ENCODE measurements at places on chromosomes 7 and 10.

- no peak for DNase-seq
Measured at GRCh38 chr10:30581779-30582380, 47.7 kb downstream of the LYZL2 start.

- DNase-seq = no peak
Measured at GRCh38 chr10:132836248-132836831, 50.4 kb upstream of the NKX6-2 start.

DNA sequence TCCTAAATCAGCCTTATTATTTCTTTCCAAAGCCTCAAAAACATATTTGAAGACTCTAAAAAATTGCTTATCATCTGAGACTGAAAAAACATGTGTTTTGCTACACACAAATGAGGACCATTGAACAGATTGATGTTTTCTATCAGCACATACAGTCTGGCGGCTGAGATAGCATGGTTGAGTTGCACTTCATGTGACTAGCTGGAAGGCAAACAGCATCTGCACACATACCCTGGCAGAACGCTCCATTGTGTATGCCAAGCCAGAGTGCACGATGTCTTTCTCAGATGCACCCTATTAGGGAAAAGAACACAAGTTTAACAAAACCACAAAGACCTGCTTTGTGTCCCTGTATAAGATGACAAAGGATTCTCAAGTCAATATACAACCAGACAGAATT lies 33.0 kb downstream of the FAM25A start:
- DNase-seq = no peak

DNA sequence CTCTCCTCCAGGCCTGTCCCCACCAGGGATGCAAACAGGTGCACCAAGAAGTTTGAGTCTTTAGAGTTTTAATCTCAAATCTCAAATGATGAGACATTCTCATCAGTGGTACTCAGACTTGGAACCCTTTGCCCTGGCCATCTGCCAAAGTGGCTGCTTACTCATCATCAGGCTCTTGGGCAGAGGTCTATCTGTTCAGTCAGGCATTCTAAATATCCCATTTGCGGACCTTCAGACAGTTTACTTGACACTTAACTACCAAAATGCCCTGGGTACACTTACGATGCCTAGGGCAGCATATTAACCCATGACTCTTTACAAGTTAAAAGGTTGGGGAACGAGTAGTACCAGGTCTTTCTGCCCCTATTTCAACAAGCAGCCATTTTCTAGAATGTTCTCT lies 61.2 kb upstream of the YAE1 start:
- DNase-seq = peak; percentile 47

- no peak for DNase-seq
Measured at GRCh38 chr10:103602028-103602851, 108.7 kb downstream of the NEURL1 start.

DNA sequence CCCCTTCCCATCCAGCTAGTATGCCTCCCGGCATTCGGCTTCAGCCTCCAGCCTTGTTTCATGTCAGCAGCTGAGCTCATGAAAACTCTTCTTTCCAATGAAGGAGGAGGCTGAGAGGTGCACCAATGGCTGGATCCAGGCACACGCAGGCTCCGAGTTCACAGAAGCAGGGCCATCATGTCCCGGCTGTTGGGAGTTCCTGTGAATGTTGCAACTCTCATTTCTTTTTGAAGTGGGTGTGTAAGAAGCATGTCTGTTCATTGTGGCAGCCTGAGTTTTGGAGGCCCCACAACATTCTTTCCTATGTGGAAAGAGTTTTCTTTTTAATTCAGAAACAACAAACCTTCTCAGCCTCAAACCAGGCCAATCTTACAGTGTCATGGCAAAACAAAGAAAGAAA lies 89.7 kb downstream of the PTPRE start:
- no peak for DNase-seq

DNA sequence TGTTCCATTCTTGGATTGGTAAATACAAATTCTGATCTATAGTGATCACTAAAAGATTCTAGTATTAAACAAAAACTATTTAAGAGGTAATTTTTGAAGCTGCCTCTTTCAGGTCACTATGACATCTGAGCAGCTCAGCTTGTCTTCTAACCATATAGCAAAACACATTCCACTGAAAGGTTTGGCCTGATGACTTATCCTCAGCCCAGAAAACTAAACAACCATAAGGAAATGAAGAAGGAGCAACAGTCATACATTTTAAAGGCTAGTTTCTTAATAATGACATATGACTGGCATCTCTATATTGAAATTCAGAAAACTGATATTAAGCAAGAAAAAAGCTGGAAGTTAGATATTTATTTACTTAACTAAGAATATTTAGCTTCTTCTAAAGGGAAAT lies 24.6 kb downstream of the NT5C2 start:
- no peak for DNase-seq

DNA sequence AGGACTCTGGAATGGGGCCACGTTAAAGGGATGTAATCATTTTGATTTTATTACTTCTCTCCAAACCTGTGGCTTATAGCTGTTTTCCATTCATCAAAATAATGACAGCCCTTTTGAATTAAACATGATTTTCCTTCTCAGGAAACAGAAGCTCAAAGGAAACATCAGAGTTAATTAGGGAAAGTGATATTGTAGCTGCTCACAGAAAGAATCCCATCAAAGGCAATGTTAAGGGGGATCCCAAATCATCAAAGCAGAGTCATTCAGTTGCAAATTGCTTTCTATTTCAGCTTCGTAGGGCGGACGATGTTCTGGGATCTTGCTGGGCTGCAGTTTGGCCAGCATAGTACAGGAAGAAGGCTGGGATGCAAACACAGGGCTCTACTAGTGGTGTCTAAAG lies 563.2 kb downstream of the CCSER2 start:
- no peak for DNase-seq

DNA sequence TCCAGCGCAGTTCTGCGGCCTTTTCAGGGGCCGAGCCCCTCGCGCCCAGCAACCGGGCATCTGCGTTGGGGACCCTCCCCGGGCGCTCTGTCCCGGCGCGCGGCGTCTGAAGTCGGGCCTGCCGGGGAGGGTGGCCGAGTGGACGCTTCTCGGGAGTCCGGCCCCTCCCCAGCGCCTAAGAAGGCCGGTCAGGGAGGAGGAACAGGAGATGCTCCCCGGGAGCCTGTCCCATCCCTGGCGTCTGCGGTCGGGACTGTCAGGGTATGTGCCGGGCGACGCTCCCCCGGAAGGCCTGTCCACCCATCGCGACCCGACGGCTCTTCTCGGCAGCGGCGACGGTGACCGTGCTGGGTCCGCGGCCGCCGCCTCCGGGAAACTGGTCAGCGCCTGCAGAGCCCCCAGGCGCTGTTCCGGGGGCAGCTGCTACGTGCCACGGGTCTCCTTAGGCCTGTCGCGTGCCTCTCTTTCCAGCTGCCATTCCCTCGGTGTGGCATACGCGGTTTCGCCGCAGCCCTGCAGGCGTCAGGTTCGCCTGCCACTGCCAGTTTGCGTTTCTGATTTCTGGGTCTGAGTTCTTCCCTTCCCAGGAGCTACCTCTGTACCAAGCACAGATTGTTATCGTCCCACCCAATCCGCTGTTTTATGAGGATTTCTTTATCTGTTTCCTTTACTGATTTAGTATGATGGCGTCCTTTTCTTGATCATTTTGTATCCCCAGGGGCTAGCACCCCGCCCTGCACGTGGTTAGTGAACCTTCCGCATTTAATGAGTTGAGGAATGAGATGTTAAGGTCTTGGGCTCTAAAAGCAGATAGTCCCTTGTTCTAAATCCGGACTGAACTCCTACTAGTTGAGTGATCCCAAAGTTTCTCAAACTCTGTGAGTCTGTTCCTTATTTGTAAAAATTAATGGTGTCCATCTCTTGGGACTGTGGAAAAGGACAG lies 782 bp downstream of the IFIT5 start:
- no peak for DNase-seq

DNA sequence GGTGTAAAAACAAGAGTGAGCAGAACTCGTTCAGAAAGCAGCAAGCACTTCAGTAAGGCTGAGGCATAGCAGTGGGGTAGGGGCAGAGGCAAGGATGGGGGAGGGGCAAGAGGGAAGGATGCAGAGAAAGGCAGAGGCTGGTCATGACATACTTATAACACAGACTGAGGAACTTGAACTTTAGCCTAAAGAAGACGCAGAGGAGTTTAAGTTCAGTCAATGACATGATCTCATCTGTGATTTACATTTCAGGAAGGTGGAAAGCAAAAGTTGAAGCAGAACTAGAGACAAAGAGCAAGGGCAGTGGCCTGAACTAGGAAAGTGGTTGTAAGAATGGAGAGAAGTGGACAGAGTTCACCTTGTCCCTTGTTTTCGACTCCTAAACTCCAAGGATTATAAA lies 15.8 kb downstream of the MACC1 start:
- no peak for DNase-seq

GRCh38 chr7:35749556-35749955 lies 51.3 kb upstream of the SEPTIN7 start:
- DNase-seq = no peak

GRCh38 chr10:132644527-132645246 lies 107.1 kb downstream of the INPP5A start:
- no peak for DNase-seq

DNA sequence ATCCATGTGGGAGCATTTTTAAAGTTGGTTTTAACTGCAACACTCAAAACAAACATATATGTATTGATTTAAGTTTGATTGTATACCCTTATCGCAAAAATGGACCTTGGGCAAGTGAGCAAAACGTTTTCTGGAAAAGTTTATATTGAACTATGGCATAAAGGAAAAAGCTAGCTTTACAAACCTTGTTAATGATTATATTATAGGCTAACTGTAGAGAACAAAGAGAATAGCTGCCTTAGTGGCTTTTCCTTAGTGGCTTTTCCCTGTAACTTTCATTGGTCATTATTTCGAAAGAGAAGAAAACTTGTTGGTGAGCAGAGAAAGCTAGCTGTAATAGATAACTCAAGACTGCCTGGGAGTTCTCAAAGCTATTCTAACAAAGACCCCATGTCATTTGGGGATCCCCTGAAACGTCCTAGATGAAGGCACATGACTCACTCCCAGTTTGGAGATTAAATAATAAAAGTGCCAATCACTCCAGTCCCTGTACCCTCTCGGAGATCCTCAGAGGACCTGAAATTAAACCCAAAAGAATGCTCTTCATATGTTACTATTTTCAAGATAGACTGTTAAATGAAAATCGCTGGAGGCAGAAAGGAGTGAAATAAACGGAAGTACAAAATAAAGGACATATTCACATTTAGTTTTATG lies 92.1 kb downstream of the SRI start:
- DNase-seq = no peak

- DNase-seq = no peak
Measured at GRCh38 chr10:74877898-74878297, 51.5 kb downstream of the KAT6B start.

- DNase-seq = no peak
Measured at GRCh38 chr10:88505265-88505664, 77.9 kb downstream of the RNLS start.

DNA sequence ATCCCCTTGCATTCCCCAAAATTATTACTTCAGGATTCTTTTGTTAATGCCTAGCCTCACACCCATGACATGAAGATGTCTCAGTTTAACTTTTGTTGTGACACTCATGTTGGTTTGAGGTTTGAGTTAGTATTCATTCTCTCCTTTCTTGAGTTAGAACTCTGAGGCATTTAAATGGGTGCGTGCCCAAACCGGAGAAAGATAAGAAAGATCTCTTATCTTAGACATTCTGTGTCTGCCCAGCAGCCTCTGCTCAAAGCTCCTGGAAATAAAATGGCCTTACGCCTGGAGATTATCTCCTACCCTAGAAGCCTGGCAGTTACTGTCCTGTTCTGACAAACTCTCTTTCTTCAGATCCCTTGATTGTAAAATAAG lies 26.3 kb downstream of the WBP1L start:
- no peak for DNase-seq

GRCh38 chr7:2353936-2354185 lies 766 bp upstream of the EIF3B start:
- peak; percentile 58 for DNase-seq

Data from retinal pigment epithelial cell (primary cell).